ENCODE measurements at places on chromosomes 5 and 9. TPM values are rescaled to one million over a fixed set of nuclear protein-coding genes. Genes with fewer than 3 reads are reported as not detected.

Gene PDLIM4
- 27.4 TPM for total RNA-seq

Gene COL23A1
- not detected for total RNA-seq

Gene SLC38A9
- total RNA-seq, result 16.3 TPM

Gene IRX2
- 7.2 TPM for total RNA-seq

Gene TSLP
- total RNA-seq, result 0.47 TPM

Gene UGT3A1
- total RNA-seq, result not detected

Gene MTRR
- total RNA-seq, result 24.0 TPM

Gene SPATA31D4
- total RNA-seq, result not detected

Gene ORM2
- total RNA-seq, result not detected

Gene KIF24
- 0.70 TPM for total RNA-seq

Gene CRAT
- 51.1 TPM for total RNA-seq

Gene TAF11L5
- not detected for total RNA-seq

Gene COL5A1
- 1,154 TPM for total RNA-seq

Gene STING1
- total RNA-seq, result 127 TPM

Gene WNT8A
- total RNA-seq, result not detected

Gene SNX18
- 47.2 TPM for total RNA-seq

Gene GRM6
- not detected for total RNA-seq

Gene CDC25C
- total RNA-seq, result 0.12 TPM

Gene PCDHGA2
- total RNA-seq, result 2.2 TPM

Gene GZMA
- not detected for total RNA-seq

Gene EQTN
- not detected for total RNA-seq

Gene INSL6
- total RNA-seq, result not detected

Gene MOB3B
- 0.09 TPM for total RNA-seq

Gene FBN2
- 523 TPM for total RNA-seq

Gene C5orf46
- total RNA-seq, result not detected

Gene PKD2L2
- total RNA-seq, result not detected

Gene TMEFF1
- 3.7 TPM for total RNA-seq

Gene IRX1
- total RNA-seq, result 0.47 TPM

Gene NEURL1B
- total RNA-seq, result 1.5 TPM

Gene CATSPER3
- not detected for total RNA-seq

Gene TEX48
- total RNA-seq, result not detected

Gene NME5
- 1.2 TPM for total RNA-seq

Gene ZDHHC21
- total RNA-seq, result 1.4 TPM

Gene N4BP3
- total RNA-seq, result under 0.01 TPM

Gene SHISAL2B
- not detected for total RNA-seq

Gene PTGER4
- 7.7 TPM for total RNA-seq

Gene SLC27A6
- total RNA-seq, result 0.51 TPM
